ENCODE measurements at places on chromosomes 12 and 14. TPM values are rescaled to one million over a fixed set of nuclear protein-coding genes. Genes with fewer than 3 reads are reported as not detected.
A peak's percentile ranks its signal among the peaks of the same experiment; 100 is the strongest.

ANO6 gene
- total RNA-seq: 52.8 TPM

DIO3 gene
- 14.0 TPM for total RNA-seq

PTPN21 gene
- total RNA-seq: 42.6 TPM

ELK3 gene
- 18.0 TPM for total RNA-seq

KLRF1 gene
- not detected for total RNA-seq

GPATCH2L gene
- total RNA-seq: 38.0 TPM

SLC7A7 gene
- total RNA-seq: 5.8 TPM

DNA sequence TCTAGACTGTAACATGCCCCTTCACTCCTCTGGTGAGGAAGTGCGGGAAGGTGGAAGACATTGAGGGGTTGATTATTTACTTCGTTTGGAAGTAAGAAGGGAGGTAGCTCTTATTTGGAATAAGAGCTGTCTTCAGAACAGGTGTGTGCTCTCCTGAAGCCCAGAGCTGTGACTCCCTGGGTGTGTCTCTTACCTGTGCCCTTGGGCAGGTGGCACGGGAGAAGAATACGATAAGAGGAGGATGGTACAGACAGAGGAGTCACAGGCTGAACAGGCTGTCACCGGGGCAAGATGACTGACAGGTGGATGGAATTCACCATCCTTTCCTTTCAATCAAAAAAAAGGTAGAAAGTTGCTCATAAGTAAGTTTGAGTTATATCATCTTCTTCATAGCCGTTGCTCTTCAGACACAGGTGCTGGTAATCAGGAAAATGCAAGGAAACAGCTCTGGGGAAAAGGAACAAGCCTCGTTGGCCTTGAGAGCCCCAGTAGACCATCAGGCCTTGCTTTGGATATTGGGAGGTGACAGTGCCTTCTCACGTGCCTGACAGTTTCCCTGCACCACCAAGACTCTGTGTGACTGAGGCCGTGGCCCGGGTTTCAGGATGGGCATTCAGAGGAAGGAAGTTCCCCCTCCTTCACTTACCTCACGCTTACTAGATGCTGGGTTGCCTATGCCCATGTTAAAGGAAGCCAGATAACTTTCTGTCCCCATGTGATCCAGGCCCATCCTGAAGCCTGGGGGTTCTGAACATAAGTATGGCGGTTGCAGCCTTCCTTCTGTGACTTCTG lies 120.4 kb downstream of the ETV6 start:
- DNase-seq: no peak

- DNase-seq: no peak
Measured at GRCh38 chr14:105201925-105202513, 20.9 kb upstream of the NUDT14 start.

GRCh38 chr12:1837541-1838204 lies 17.3 kb downstream of the LRTM2 start:
- no peak for DNase-seq

- DNase-seq: peak; percentile 37
Measured at GRCh38 chr12:125330645-125331341, 265.6 kb downstream of the AACS start.

GRCh38 chr14:52365071-52365470 lies 51.0 kb downstream of the PTGER2 start:
- no peak for DNase-seq

DNA sequence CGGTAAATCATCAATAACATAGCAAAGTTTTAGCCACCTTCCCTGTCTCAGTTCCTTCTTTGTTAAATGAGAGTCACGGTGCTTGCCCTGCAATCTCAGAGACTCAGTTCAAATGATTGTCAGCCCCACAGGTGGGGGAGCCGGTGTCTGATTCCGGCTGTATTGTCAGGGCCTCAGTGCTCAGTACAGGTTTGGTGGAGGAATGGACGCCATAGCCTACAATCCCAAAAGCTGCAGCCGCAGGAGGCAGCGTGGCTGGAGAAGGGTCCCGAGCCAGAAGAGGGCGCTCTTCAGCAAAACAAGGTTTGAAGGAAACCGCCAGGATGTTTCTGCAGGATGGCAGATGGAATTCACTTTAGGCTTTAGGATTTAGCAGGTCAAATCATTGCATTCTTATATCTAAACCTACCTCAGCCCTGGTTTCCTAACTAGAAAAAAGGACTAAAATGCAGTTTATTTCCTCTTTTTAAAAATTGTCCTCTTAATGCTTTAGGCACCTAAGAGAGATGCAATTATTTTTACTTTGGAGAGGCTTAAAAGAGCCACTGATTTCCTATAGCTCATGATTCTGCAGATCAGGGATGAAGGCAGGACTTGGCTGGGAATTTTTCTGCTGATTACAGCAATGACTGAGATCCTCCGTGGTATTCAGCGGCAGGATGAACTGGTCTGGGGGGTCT lies 29.2 kb downstream of the FOS start:
- DNase-seq: peak; percentile 90

DNA sequence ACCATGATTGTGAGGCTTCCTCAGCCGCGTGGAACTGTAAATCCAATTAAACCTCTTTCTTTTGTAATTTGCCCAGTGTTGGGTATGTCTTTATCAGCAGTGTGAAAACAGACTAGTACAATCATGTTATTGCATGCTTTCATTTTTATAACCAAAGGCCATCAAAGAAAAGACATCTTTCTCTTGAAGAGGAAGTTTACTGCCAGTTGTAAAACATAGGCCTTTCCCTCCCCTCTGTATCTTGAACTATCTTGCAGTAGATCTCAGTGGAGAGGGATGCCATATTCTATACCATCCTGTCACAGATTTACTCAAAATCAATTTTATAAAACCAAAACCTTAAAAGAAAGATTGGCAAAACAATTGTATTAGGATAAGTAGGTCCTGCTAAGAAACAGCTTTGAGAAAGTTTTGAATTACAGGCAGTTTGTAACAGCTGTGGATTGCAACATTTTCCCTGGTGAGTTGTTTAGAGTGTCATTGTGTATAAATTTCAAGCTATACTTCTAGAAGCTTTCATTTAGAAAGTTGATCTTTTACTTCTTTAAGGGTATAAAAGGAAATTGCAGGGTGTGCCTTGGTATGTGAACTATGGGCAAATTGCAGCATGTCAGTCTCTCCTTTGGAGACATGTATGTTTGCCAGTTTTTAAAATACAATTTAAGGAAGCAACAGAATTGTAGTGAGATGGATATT lies 128.0 kb downstream of the ATP23 start:
- DNase-seq: no peak

All from ovary (tissue), 10 donors.